Activated CD4-positive, alpha-beta T cell treated with anti-CD3 and anti-CD28 coated beads, Interleukin-2, amount 50 U/mL, for 24 hours (primary cell): ENCODE measurements at places on chromosomes 16 and 17.

- no peak for DNase-seq
Observed at GRCh38 chr16:77540646-77541045, 105.8 kb upstream of the ADAMTS18 start.

DNA sequence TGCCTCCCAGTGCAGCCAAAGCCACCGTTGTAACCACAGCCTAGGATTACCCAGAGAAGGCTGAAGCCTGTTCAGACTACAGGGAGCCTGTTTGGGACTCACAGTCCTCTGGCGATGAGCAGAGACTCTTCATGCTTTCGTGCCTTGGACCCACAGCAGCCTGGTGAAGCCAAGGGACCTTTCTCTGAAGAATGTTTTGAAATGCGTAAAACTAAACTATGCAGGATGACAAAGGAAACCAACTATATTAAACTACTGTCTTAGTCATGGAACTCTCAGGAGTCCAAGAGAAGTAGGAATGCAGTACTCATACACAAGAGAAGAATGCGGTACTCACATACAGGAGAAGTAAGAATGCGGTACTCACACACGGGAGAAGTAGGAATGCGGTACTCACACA, 20.9 kb downstream of the ABR start:
- no peak for DNase-seq

- no peak for DNase-seq
Observed at GRCh38 chr17:59151591-59151990, 3.4 kb downstream of the SKA2 start.

- DNase-seq, result no peak
Observed at GRCh38 chr16:30741461-30741914, 6.7 kb upstream of the PHKG2 start.

- no peak for DNase-seq
Observed at GRCh38 chr17:58667934-58668597, 23.8 kb downstream of the TEX14 start.

DNA sequence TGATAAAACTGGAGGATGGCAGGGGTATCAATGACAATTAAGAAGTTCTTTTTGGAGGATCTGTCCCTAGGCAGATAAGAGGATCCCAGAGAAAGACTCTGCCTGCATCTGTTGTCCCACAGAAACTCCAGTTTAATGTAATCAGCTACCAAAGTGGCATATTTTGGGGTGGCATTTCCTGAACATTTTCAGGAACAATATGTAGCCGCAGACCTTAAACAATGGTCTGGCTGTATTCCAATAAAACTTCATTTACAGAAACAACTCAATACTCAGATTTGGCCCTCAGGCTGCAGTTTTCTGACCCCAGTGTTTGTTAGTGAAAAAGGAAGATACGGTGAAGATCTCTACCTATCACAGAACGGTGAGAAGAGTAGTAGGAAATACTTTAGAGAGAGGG, 46.1 kb downstream of the KCNJ16 start:
- no peak for DNase-seq

DNA sequence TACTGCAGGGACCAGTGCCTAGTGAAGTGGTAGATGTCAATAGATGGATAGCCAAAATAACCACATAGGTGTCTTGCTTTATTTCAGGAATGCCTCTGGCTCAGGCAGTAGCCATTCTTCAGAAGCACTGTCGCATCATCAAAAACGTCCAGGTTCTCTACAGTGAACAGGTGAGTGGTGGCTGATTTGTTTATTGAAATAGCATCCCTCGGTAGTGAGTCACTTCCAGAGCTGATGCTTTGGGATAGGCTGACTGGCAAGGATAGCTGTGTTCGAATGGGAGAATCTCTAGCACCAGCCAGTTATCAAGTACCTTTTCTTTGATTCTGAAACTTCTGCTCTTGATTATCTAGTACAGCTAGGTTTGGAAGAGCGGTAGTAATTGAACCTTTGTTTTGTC, 10.3 kb downstream of the PHAF1 start:
- no peak for DNase-seq

DNA sequence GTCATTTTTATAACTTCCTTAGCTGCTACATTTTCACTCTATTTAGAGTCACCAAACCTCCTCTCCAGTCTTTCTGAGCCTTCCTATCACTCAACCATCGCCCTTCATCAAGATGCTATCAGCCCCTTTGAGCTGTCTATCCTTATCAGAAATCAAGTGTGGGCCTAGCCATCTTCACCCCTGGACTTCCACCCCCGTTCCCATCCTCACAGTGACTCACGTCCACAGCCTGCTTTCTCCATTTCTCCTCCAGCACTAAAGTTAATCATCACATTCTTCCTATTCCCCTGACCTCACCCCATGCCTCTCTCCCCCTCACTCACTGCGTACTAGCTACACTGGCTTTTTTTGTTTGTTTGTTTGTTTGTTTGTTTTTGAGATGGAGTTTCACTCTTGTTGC, 2.4 kb upstream of the TEKT3 start:
- no peak for DNase-seq

GRCh38 chr16:11425140-11425539, 79.9 kb downstream of the RMI2 start:
- DNase-seq, result no peak

- no peak for DNase-seq
Observed at GRCh38 chr17:74391771-74392170, 24.5 kb downstream of the GPR142 start.

- DNase-seq, result no peak
Observed at GRCh38 chr17:12566291-12566690, 99.4 kb upstream of the MYOCD start.

DNA sequence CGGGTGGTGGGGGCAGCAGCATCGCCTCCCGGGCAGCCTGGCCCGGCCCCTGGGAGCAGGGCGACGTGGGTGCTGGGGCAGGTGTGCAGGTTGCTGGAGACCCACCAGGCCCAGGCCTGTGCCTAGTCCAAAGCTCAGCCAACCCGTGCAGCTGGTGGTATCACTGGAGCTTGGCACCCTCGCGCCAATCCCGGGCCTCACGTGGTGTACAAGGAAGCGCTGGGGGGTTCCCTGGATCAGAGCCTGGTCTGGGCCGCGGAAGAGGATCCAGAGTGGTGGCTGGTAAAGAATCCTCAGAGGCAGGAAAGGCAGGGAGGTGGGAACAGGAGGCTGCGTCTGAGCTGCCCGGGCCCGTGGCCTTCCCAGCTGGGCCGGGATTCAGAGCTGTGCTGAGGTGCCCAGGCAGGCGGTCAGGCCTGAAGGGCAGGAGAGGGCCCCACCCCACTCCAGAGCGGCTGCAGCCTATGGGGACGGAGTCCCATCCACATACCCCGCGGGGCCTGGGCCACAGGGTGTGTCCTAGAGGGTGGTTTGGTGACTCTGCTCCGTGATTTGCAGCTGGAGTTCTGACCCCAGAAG, 36.2 kb downstream of the ZFPM1 start:
- no peak for DNase-seq

DNA sequence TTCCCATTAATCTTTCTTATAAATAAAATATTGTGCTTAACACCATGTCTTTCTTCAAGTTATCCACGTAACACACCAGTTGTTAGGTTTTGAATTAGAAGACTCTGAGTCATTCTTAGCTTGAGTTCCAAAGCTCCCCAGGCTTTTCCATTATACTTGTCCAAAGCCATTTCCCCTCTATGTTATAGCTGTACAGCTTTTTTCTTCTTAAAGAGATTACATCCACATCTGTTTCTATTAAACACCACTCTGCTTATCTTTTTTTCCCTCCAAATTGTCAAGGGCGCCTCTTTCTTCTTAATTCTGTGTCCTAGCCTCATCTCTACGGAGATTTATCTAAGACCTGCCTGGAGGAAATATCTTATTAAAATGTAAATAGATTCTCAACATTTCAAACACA, 139.4 kb upstream of the CPHXL start:
- no peak for DNase-seq
